ENCODE measurements at places on chromosomes 13 and 19.

- DNase-seq, result no peak
These were observed 9.0 kb downstream of the OR7A5 start for GRCh38 chr19:14826006-14826405.

- no peak for DNase-seq
These were observed 12.2 kb downstream of the CIC start for GRCh38 chr19:42281146-42281826.

GRCh38 chr13:25136880-25137787 is 35.0 kb downstream of the AMER2 start:
- no peak for DNase-seq

DNA sequence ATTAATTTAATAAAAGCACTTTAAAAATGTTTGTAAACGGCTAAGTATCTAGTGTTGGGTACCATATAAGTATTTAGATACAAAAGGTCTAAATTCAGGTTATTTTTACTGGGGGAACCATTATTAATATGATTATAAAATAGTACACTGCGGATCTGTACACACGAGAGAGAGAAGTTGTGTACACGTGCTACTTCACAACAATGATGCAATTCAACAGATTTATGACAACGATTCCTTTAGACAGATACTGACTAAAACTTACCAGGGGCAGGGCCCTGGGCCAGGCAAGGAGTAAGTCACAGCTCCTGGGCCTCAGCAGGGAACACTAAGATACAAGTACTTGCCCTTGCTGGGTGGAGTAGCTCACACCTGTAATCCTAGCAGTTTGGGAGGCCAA is 29.1 kb upstream of the TPTE2 start:
- DNase-seq, result no peak

DNA sequence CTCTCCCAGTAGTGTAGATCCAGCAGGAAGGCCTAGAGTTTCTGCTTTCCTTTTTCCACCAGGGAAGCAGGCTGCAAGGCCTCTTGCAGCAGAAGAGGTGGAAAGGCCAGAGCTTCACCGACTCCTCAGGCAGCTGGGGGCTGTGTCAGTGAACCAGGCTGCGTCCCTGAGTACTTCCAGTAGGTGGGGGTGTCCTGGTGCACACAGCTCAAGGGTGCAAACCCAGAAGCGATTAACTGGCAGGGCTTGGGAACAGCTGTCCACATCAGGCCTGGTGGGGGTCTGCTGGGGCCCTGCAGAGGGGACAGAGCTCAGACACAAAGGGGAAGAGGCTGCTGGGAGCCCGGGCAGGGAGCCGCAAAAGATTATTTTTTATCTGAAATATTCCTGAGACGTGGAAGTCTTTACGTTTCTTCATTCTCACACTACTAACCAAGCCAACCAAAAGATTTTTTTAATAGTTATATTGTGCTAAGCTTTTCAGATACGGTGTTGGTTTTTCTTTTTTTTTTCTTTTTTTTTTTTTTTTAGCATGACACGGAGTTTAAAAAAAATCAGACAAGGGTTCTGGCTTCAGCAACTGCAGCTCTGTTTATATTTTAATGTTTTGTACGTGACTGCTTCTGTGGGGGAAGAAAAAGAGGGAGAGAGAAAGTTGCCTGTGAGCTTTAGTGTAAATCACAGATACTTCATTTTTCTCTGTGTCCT is 11.0 kb downstream of the TSHZ3 start:
- no peak for DNase-seq

DNA sequence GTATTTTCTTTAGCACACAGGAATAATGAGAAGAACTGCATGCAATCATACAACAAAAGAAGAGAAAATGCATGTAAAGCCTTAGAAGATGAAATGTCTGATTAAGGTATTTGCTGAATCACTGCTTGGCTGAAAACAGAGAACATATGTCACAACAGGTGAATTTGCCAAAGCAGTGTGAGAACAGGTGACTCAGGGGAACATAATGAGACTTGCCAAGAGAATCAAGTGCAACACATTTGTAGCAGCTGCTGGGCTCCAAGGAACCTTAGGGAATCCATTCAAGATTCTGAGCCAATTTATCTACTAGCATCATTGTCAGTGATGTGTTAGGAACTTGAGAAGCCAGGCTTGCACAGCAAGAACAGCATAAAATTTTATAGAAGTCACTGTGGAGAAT is 273.1 kb downstream of the PCDH20 start:
- no peak for DNase-seq

GRCh38 chr19:31344403-31344802 is 4.8 kb downstream of the TSHZ3 start:
- no peak for DNase-seq

DNA sequence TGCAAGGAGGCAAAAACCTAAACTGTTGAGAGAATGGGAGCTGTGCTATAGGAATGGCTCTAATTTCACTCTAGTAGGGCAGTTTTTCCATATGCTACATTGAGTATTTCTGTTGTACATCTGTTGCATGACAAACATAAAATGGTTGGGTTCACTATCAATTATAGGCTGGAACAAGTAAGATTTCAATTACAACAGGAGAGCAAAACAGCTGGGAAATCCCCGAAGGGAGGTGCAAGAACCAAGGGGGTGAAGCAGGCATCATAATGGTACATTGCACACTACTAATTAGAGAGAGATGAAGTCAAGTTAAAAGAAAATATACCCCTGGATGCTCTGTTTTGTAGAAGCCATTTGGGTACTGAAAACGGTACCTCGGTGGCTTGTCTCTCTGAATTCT is 389.5 kb downstream of the PCDH9 start:
- no peak for DNase-seq

DNA sequence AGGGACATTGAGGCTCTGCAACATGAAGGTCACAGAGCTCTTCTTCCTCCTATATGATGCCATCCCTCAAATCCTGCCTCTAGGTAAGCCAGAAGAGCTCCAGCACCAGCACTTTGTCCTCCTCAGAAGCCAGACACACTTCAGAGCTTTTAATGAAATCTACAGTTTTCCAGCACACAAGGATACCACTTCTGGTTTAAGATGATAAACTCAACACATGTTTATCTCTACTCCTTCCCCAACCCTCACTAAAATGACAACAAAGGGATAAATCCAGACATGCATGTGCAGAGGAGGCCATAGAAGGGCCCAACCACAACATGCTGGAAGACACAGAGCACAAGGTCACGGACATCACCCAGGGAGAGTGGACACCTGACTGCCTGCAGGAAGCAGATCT is 195.3 kb downstream of the USP12 start:
- no peak for DNase-seq

- no peak for DNase-seq
These were observed 325.8 kb downstream of the LMO7 start for GRCh38 chr13:75961911-75962310.

GRCh38 chr13:110403315-110403714 is 96.2 kb downstream of the COL4A2 start:
- no peak for DNase-seq

DNA sequence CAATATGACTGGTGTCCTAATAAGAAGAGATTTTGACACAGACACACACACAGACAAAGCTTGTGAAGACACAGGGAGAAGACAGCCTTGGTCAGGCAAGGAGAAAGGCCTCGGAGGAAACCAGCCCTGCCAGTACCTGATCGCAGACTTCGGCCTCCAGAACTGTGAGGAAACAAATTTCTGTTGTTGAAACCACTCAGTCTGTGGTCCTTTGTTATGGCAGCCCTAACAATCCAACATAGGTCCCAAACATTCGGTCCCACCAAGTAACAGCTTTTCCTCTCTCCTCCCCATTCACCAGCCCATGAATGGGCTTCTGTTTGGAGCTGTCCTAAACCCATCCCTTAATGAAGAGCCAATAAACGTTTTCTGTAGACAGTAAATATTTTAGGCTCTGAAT is 36.4 kb upstream of the UBAC2 start:
- no peak for DNase-seq

- DNase-seq, result no peak
These were observed 11.4 kb upstream of the IGFL1 start for GRCh38 chr19:46218160-46218559.

DNA sequence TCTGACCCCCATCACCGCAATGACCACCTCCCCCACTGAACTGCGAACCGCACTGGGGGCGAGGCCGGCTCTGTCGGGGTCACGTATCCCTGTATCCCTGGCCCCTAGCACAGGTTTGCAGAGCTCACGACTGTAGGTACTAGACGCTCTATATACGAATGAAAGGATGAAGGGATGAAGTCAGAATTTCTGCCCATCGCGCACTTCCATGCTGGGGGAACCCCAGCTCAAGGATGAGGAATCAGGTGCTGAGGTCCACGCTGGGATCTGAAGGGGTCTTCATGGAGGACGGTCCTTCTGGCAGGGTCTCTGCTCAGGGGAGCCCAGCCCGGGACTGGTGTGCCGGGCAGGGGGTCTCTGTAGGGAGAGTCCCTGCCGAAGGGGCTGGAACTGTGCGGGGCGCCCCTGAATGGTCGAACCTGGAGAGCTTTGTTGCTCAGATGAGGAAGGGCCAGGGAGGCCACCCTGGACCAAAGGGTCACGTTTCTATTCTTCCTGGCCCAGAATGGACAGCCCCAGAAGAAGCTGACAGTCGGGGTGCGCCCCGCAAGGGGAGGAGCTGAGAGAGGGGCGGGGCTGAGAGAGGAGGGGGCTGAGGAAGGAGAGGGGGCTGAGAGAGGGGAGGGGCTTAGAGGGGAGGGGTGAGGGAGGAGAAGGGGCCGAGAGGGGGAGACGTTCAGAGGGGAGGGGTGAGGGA is 37.9 kb upstream of the SEMA6B start:
- DNase-seq, result no peak

Measured in T-helper 9 cell (primary cell).